NCI-H2081 treated with DMSO at 0.1 percent for 48 hours (cell line): ENCODE measurements at places on chromosomes 1 and 21.

DNA sequence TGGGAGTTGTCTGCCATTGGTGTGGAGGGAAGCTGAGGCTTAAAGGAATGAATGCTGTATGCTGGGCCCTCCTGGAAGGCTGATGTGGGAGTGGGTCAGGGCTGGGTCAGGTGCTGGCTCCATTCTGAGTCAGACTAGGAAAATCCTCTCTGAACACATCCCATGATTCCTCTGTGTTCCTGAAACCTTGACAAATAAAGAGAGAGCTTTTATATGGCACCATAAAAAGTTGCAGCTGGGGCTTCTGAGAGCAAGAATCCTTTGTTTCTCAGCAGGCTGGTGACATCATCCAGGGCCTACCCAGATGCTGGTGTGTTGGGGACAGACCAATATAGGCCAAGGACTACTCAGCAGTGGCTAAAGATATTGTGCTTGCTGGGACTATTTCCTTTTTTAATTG lies 27.8 kb upstream of the NFASC start:
- DNase-seq, result no peak

GRCh38 chr1:17176306-17177061 lies 28.4 kb upstream of the PADI1 start:
- DNase-seq, result no peak

GRCh38 chr1:203281851-203282661 lies 23.3 kb upstream of the BTG2 start:
- DNase-seq, result no peak

DNA sequence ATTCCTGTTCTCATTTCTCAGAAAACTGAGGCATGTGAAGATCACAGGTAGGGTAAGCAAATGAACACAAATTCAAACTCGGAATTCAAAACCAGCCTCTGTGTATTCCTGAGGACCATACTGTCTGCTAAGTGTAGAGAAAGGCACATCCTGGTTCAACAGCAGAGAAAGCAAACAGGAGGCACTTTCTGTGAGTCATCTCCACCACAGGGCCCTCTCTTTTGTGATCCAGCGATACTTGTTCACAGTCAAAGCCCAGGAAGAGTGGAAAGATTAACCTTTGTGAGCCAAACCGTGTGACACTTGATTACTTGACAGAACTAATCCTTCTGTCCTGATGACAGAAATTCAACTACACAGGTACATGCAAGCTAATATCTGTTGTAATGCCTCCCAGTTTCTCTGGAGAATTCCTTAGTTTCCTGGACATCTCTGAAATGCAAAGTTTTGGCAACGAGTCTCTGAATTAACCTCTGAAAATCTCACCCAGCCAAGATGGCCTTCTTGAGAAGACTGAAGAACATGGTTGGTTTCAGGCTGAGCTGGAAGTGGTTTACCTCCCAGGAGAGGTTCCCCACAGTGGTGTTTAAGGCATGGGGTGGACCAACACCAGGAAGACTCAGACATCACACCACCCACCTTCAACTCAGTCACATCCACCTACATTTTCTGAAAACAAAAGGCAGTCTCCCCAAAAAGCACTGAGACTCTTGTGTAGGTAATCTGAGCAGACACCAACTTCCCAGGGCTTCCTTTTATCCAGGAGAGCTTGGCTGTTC lies 98.2 kb upstream of the ERG start:
- no peak for DNase-seq

GRCh38 chr1:202810615-202811295 lies at the start of gene PCAT6:
Gene PCAT6 (plus strand): TSS chr1:202810954.
- DNase-seq, result peak; percentile 58
